ENCODE measurements at places on chromosomes 13 and 19. TPM values are rescaled to one million over a fixed set of nuclear protein-coding genes. Genes with fewer than 3 reads are reported as not detected.

The FCER2 gene
- 0.23 TPM for total RNA-seq

The ZNF85 gene
- 20.6 TPM for total RNA-seq

The MYPOP gene
- total RNA-seq = 9.7 TPM

The PGLYRP2 gene
- total RNA-seq = not detected

The ENOX1 gene
- 0.07 TPM for total RNA-seq

The RDH13 gene
- total RNA-seq = 15.0 TPM

The SHC2 gene
- not detected for total RNA-seq

The EPSTI1 gene
- 121 TPM for total RNA-seq

The CALR3 gene
- total RNA-seq = not detected

All from activated CD4-positive, alpha-beta T cell treated with anti-CD3 and anti-CD28 coated beads, Interleukin-2, amount 10 ng/mL, durations not matched to agents 7 days and 5 days (primary cell).